ENCODE measurements at places on chromosomes 3 and 15.

DNA sequence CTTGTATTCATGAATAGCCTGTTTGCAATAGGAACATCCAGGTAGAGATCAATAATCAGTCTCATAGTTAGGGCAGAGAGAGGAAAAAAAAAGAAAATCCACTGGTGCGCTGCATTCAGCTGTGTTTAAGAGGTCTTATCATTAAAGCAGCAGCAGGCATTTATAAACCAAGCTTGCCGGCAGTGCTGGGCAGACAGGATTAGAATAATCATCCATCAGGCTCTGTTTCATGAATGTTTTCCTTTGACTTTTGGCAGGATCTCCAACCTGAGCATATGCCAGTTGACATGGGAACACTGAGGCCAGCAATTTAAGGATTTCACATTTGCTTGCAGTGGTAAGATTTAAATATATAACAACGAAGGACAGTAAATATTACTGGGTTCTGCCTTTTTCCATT, 305.2 kb upstream of the SEMA6D start:
- peak; percentile 12 for DNase-seq

- no peak for DNase-seq
Observed at GRCh38 chr3:111335512-111336303, 206.3 kb upstream of the CD96 start.

DNA sequence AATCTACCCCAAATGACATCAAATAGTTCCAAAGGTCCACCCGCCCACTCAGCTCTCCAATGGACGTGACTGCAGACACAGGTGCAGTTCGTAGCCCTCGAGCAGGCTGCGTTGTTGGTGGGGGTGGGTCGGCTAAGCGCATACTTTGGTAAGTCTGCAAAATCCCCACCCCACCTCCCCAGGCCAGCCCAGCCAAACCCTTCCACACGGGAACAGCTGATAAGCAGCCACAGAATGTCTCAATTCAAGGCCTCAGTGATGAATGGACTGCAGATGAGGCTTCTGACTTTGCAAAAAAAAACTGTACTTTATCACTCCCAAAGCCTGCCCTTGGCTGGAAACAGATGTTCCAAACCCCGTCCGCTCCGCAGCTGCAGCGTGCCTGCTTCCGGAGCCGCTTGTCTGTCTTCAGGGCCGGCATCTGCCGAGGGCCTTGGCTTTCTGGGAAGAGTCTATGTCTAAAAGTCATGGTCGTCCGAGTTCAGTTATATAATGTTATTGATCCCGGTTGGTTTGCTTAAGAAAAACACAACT, 38.2 kb downstream of the PCSK6 start:
- DNase-seq = no peak

- DNase-seq = no peak
Observed at GRCh38 chr3:127607675-127608361, 9.6 kb downstream of the MCM2 start.
